ENCODE measurements at places on chromosomes 16 and 17.

- no peak for DNase-seq
Observed at GRCh38 chr16:52351451-52351850, 195.5 kb downstream of the TOX3 start.

DNA sequence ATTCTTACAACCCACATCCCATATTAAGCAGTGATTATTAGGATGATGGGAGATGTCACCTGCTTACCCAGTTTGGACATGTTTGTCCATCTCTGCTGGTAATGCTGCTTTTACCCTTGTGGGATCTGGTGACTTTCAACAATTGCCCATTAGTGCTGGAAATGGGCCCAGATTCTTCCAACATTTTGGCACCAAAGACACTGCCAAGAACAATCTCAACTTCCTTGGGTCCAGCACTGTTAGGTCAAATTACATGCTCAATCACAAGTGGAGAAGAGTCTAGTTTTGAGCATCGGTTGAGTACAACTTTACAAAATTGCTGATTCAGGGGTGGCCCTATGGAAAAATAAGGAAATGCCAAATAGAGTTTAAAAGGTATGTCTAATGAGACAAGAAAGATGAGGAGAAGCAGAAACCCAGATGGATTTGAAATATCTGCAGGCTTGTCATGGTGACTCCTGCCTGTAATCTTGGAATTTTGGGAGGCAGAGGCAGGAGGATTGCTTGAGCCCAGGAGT lies 13.0 kb upstream of the ZFP3 start:
- DNase-seq, result no peak

DNA sequence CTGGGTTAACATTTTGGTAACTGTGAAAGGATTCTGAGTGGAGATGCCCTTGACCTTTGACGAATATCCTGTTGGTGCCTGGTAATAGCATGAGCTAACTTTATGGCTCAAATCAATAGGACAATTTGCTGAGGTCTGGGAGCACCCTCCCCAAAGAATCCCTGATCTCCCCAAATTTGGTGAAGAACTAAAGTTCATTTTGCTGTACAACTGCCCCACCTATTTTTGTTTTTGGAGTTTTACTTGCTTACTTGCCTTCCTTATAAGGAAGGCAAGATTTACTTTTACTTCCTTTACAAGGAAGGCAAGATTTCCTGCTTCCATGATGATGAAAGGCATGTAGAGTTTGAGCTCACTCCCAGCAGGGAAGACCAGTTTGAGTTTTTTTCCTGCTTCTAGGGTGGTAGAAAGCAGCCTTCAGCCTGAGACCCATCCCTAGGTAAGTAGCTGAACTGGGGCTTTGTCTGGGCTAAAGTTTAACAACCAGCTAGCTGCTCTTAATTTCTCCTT lies 2.8 kb downstream of the KRTAP4-9 start:
- DNase-seq, result no peak

DNA sequence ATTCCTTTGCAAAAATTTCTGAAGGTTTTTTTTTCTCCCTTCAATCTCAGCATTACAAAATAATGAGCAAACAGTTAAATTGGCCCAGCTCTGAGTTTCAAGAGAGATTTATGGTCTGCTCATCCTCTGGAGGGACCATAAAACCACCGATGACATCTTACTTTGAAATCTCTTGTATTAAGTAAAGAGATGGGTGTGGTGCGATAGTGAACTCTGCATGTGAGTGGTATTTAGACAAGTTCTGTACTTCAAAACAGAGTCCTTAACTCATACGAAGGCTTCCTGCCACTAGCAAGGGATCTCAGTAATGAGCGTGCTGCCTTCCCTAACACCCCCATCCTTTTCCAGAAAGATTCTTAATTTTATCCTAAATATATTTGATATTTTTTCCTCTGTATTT lies 2.1 kb downstream of the FAM20A start:
- DNase-seq, result no peak

GRCh38 chr16:21628121-21628726 lies 24.2 kb downstream of the IGSF6 start:
- no peak for DNase-seq

DNA sequence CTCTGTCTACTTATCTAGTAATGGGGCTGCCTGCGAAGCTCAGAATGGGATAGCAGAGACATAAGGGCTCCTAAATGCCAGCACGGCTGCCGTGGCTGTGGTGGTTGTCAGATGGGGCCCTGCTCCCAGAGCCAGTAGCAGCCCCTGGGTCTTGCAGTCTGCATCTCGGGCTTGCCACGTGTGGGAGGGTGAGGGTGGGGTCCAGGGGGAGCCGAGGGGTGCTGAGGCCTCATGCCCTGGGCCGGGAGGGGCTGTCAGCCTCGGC lies 88.8 kb upstream of the GSE1 start:
- no peak for DNase-seq

DNA sequence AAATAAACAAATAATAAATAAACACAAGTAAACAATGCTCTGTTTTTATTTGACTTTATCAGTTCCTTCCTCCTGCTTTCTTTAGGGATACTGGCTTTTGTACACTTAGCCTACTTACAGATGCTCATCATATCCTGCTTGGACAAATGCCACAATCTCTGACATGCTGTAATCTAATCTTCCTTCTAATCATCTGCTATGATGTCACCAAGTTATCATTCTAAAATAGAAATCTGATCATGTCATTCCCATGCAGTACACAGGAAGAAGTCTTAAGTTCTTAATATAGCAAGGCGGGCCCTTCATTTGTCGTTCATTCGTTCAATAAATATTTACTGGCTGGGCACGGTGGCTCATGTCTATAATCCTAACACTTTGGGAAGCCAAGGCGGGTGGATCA lies 9.1 kb upstream of the UBB start:
- DNase-seq, result no peak

DNA sequence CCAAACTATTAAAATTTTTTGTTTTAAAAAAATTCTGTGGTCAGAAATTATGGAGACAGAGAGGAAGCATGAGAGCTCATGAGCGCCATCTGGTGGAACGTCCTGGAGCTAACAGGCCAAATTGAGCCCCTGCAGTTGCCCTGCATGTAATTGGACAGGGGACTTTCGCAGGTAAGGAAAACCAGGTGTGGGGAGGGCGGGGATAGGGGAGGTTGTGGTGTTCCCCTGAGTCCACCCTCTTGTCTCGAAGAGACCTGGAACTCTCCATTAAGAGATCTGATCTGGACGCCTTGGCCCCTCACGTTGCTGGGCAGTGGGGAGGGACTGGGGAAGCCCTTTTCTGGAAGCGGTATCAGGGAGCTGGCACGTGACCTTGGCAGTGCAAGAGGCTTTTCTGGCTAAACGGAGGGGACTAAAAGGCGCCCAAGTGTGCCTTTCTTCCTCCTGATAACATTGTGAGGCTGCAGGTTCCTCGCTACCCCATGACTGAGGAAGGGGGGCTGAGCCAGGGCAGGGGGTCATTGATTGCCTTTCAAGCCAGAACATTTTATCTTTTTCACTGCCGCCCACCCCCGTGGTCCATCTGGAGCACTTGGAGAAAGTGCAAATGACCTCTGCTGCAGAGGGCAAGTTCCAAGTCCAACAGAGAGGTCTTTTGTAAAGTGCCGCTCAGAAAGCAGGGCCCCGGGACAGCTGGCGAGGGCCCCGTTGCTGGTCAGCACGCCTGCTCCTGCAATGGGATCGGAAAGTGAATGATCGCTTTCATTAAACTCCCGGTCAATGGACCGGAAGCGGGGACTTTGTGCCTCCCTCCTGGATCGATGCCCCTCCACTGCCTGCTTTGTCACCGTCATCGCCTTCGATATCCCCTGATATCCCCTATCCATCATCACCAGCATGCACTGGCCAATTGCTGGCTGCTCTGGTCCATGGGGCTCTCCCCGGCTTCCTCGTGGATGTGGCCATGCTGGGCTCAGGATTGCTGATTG lies 18.4 kb downstream of the PDILT start:
- peak; percentile 25 for DNase-seq

- DNase-seq, result no peak
Observed at GRCh38 chr17:31693433-31694220, 165.4 kb downstream of the COPRS start.

GRCh38 chr17:55266958-55267688 lies 2.4 kb downstream of the HLF start:
- no peak for DNase-seq

GRCh38 chr17:65328567-65328966 lies 191.4 kb downstream of the RGS9 start:
- DNase-seq, result no peak

- no peak for DNase-seq
Observed at GRCh38 chr17:45332989-45333701, 16.3 kb upstream of the MAP3K14 start.

DNA sequence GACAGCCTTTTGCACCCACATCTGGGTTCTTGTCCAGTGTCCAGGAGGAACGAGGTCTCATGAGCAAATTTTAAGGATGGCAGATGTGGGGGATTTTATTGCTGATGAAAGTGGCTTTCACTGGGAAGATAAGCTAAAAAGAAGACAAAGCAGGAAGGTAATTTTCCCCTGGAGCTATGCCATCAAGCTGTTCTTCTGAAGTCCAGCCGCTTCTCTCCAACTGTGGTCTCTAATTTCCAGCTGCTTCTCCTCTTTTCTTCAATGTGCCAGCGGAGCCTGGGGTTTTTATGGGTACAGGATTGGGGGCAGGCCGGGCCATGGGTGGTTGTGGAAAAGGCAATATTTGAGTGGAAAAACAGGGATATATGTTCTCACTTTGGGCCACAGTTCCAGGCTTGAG lies 430.8 kb downstream of the WWOX start:
- DNase-seq, result no peak

DNA sequence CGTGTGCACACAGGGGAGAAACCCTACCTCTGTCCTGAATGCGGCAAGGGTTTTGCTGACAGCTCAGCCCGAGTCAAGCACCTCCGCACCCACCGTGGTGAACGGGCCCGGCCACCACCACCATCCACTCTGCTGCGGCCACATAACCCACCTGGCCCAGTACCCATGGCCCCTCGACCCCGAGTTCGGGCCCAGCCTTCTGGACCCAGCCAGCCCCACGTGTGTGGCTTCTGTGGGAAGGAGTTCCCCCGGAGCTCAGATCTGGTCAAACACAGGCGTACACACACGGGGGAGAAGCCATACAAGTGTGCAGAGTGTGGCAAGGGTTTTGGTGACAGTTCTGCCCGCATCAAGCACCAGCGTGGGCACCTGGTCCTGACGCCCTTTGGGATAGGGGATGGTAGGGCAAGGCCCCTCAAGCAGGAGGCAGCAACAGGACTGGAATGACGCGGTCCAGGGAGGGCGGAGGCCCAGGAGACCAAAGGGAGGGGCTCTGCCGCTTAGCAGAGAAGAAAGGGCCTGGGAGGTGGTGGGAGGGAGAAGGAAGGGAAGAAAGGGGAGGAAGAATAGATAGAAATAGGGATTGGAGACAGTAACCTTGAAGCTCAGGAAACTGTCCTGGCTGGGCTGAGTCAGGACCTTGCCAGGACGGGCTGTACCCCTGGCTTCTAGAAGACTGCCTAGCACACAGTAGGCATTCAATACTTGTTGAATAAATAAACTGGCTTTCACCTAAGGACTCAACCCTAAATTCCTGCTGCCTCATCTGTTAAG lies 3.6 kb downstream of the ZNF48 start:
- no peak for DNase-seq

GRCh38 chr17:82213251-82214011 lies 789 bp upstream of the CCDC57 start:
- DNase-seq, result no peak

DNA sequence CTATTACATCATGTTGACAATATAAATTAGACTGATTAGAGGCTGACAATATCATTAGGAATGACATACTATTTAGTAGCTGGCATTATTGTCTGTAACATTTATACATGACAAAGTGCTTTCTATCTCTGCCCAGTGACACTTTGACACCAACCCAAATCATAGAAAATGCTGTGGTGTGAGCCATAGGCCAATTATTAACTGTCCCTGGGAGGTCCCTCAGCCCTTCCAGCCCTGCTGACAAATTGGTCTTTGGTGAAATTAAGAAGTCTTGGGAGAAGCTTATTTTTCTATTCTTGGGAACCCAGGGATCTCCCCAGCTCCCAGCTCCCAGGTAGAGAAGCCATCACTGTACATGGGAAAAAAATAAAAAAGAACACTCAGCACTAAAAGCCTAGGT lies 179.6 kb downstream of the AIPL1 start:
- no peak for DNase-seq

GRCh38 chr16:11642765-11643116 lies 25.5 kb upstream of the SNN start:
- DNase-seq, result no peak

DNA sequence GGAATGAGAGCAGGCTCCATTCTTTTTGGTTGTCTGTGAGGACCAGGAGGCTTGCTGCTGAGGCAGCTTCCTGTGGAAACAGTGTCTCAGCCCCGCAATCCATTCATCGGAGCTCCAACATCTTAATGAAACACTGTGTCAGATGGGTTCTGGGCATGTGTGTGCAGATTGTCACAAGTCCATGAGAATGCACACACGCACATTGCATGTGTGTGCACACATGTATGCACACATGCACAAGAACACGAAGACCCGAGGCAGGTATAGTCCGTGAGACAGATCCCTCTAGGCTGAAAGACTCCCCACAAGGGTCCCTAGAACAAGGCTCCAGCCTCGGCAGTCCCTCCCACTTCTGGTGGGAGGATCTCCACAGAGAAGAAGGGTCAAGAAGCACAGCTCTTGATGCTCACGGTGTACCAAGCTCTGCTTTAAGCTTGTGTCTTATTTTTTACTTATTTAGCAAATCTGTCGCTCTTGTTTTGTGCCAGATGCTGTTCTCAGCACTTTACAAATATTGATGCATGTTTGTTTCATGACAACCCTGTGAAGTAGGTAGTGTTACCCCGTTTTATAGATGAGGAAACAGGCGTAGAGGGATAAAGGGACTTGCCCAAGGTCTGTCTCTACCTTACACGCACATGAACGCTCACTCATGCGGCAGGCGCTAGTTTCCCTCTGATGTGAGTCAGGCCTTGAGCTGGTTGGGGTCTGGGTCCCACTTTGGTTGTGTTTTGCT lies 213.1 kb downstream of the SEC14L1 start:
- DNase-seq, result no peak

DNA sequence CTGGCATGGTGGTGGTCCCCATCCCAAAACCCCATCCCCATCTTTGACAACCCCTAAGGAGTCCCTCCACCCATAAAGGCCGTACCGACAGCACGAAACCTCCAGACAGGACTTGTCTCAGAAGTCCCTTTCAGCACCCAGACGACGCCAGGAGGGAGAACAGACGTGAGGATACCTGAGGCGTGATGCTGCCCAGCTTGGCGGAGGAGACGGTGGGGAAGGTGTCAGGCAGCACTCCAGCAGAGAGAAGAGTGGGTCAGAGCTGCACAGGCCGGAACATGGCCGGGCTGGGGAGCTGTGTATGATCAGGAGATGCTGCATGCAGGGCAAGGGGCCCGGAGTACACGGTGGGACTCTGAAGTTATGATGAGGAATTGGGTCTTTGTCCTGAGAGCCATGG lies 244.2 kb downstream of the GSG1L start:
- DNase-seq, result no peak

GRCh38 chr17:68326681-68327080 lies 35.4 kb downstream of the ARSG start:
- DNase-seq, result no peak

GRCh38 chr16:23949630-23950290 lies 114.0 kb downstream of the PRKCB start:
- DNase-seq, result peak; percentile 81

- no peak for DNase-seq
Observed at GRCh38 chr17:61908292-61909037, 19.3 kb downstream of the INTS2 start.
